ENCODE measurements at places on chromosomes 2 and 18.

- peak; percentile 47 for DNase-seq
These were observed 57.5 kb upstream of the AGPS start for GRCh38 chr2:177334940-177335543.

DNA sequence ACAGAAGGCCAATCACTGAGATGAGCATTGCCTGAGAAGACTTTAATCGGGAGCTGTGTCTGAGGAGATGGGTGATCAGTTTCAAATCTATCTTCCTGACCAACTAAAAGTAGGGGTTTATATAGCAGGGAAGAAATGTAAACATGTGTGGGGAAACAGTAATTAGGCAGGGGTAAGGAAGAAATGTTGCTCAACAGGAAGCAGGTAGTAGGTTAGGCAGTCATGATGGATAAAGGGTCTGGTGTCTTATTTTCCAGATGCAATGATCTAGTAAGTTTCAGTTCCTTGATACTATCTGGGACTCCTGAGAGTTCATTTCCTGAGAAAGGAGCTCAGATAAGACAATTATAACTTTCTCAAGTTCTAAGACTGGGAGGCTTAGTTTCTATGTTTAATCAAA is 33.8 kb upstream of the DNAJC10 start:
- DNase-seq, result no peak

DNA sequence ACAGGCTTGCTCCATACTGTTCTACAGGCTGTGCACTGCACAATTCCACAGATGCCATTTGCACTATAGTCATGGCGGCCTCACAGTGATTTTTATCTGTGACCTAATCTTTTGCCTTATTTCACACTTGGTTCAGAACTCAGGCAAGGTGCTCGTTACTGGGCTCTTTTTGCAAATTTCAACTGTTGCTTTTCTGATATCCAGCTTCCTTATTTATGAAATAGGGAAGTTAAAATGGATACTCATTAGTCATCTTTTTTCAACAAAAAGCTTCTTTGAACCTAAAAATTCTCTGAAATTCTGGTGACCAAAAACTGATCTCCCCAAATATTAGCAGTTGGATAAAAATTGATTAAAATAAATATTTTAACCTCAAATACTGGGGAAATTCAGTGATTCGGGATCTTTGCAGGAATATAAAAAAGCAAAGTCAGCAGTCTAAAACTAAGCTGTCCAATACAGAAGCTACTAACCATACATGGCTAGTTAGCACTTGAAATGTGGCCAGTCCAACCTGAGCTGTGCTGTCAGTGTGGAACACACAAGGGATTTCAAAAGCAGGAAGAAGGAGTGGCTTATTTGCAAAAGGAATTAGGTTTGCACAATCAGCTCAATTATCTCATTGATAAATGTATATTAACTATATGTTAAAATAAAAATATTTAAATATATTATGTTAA is 134.4 kb downstream of the COL4A4 start:
- no peak for DNase-seq

DNA sequence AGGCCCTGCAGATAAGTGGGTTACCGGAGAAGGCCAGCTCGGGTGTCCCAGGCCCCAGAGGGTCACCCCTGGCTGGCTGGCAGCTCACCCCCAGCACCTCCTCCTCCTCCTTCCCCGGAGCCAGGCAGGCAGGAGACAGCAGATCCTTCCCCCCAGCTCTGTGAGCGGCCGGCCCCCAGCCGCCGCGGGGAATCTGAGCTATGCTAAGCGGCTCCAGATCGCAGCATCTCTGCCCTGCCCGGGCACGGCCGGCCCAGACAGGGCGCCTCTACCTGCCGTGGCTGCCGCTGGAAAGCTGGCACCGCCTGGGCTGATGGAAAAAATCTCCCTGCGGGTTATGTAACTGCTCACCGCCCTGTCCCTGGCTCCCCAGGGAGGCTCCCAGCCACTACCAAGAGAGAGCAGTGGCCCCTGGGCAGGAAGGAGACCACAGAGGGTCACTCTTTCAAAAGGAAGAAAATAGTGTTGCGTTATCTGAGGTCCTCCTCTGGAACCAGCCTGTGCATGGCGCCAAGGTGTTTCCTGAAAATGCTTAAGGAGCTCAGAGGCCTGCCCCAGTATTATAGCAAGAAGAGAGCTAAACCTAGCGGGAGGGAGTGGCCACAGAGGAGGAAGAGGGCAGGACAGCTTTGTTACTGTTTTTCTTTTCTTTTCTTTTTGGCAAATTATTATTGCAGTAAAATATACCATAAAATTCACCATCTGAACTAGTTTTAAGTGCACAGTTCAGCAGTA is 179.0 kb downstream of the SMAD7 start:
- no peak for DNase-seq

- peak; percentile 35 for DNase-seq
These were observed 34.9 kb downstream of the RAB10 start for GRCh38 chr2:26068602-26069298.

DNA sequence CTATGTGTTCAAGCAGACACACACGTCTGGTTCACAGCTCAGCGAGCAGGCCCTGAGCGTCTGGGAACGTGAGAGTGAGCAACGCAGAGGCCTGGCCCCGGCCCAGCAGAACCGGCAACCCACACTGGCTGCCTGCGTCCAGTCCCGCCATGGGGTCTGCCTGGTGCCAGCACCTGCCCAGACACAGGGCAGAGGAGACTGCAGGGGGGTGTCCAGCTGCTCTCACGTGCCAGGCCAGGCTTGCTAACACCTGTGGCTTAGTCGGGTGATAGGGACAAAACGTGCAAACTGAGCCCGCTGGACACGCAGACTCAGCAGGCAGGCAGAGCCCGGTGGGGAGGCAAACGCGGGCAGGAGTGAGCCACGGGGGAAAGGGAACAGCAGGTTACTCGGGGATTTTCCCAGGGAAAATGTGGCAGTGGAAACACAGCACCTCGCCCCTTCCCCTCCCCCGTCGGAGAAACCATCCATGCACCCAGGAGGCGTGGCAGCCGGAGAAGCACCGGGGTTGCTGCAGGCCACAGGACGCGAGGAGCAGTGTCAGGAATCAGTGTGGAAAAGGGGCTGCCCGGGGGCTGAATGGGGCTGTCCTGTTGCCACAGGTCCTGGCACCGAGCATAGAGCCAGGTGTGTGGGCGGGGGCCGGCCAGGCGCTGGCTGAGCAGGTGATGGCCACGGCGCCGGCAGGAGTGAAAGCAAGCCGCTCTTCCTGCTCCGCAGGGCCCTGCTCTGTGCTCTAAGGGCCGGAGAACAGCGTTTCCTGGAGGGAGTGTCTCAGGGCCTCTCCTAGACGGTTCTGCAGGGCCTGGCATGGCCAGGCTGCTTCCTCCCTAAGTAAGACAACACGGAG is 154.7 kb downstream of the HDAC4 start:
- no peak for DNase-seq

DNA sequence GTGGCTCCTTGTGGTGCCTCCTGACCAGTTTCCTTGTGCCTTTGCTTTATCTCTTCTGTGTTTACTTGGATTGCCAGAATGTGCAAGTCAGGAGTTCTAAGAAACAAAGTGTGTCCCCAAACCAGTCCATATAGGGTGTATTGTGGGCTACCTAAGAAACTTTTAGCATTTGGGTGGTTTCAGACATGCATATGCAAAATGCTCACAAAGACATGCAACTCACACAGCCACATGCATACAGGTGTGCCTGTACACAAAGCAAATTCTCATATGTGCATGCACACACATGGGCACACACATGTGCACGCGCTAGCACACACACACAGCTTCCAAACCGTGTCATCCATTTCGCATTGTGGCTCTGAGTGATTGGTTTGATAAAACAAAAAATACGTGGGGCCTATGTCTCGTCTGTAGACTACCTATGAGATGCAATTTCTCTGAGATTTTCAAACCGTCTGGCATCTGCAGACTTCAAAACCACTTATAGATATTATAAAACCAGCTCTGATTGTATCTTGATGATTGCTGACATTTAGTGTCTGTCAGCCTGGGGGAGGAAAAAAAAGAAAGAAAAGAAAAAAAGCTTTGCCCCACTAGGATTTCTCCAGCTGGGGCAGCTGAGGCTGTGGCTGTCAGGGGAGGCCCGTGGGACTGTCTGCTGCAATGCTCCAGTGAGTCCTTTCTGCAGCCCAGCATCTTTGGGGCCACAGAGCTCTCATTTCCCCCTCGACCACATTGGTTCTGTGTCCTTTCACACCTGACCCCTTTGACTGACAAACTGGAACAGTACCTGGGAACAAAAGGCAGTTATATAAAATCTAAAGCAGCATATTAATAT is 556.1 kb downstream of the CMPK2 start:
- no peak for DNase-seq

DNA sequence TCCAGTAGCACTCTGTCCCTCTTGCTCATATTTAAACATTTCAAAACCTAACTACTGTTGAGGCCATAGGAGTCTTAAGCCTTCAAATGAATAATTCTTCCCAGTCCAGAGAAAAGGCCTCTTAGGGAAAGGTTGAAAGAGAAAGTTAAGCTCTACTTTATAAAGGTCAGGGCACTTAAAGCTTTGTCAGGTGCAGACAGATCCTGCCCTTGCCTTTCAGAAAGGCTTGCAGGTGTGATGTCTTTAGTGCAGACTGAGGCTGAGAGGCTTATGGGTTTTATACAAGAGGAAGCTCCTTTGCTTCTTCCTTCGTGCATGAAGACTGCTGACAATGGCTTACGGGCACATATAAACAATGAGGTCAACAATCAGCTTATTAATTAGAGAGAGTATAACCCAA is 105.0 kb upstream of the LINC00305 start:
- DNase-seq, result no peak

DNA sequence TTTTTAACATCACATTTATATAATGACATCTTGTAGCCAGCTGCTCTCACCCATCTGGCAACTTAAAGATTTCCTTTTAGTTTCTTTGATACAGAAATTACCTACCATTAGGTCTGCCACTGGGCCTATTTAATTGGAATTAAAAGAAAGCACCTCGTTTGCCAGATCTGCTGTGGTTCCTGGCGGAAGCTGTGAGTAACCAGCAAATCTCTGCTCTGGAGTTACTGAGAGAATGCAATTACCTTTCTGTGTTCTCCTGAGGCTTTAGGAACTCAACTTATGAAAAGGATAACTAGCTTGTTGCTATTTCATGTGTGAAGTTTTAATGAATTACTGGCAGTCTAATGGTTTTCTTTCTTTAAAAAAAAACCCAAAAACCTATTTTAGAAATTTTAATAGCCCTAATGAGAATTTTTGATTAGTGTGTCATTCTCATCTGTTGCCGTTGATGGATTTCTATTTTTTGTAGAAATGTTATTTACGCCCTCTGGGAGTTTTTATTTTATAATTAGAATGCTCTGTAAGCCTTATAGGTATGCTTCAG is 69.7 kb upstream of the LYPD6B start:
- peak; percentile 37 for DNase-seq

GRCh38 chr18:23377669-23378301 is 75.3 kb upstream of the RIOK3 start:
- DNase-seq, result no peak

GRCh38 chr18:62426191-62426488 is 96.7 kb upstream of the ZCCHC2 start:
- DNase-seq, result no peak

DNA sequence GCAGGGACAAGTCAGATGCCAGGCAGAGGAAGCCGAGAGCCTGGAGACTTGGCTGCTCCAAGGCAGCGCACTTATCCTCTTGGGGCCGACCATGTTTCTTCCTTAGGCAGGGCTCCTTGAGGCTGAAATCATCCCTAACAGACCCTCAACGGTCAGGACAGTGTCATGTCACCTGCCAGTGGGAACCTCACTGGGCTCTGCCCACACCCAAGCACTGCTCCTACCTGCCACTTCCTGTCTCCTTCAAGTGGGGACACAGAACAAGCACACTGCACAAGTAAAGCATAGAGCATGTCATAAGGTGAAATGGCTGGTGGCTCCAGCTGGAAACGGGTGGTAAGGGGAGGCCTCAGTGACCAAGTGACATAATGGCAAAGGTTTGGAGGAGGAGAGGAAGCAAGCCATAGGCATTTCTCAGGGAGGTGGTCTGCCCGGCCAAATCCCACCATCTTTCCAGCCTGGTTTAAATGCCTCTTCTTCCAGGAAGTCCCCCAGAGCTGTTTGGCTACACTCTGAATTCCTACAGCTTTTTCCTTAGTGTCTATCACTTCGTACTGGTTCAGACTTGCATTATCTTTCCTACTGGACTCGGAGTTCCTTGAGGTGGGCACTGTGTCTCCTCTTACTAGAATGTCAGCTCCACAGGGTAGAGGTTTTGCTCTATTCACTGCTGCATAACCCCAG is 7.3 kb upstream of the ATOH8 start:
- no peak for DNase-seq

- no peak for DNase-seq
These were observed 42.2 kb upstream of the TPO start for GRCh38 chr2:1371082-1371481.

- peak; percentile 24 for DNase-seq
These were observed 258.5 kb downstream of the RPIA start for GRCh38 chr2:88950010-88950409.

GRCh38 chr18:37975446-37975845 is 409.8 kb upstream of the CELF4 start:
- DNase-seq, result no peak

DNA sequence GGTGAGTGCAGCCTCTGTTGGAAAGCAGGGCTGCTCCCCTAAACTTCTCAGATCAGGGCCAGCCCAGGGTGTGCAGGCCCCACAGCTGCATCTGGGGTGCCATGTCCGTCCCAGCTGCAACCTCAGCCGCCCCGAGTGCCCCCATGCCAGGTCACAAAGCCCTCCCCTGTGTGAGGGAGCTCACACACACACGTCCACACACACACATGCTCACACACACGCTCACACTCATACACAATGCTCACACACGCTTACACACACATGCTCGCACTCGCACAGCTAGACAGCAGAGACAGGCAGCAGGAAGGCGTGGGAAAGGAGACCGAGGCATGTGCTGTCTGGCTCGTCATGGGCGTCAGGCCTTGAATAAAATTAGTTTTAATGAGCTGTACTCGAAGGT is 55.4 kb downstream of the ADI1 start:
- no peak for DNase-seq

DNA sequence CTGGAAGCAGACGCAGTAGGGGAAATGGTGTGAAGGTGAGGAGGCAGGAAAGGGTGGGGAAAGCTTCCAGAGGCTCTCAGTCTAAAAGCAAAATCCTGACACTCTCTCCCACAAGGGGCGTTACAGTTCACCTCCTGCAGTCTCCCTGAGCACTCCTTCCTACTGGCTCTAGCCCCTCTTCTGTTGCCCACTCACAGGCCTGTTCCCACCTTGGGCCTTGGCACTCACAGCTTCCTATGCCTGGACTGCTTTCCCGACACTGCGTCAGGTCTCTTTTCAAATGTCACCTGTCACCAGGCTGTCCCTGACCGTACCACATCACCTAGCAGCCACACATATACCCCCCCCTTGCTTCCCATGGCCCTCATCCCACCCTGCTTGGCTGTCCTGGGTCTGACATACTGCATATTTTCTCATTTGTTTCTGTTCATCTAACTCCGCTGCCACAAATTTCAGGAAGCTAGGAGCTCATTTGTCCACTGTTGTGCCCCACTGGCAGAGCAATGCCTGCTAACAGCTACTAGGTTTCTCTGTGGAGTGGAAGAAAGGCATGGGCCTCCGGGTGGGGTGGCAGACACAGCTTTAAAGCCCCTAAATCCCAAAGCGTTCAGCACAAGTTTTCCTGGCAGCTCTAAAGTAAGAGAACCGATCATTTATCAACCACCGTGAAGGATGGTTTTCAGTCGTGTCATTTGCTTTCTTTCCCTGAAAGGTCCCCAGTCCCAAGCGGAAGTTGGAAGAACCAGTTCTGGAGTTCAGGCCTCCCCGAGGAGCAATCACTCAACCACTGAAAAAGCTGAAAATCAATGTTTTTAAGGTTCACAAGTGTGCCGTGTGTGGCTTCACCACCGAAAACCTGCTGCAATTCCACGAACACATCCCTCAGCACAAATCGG is 118.8 kb downstream of the ZNF532 start:
- peak; percentile 25 for DNase-seq
